ENCODE measurements at places on chromosomes 5 and 9.
A peak's percentile ranks its signal among the peaks of the same experiment; 100 is the strongest.

- DNase-seq: no peak
These were observed 9.6 kb downstream of the KIF2A start for GRCh38 chr5:62315376-62316175.

GRCh38 chr5:108084105-108084504 is 297.8 kb downstream of the FBXL17 start:
- DNase-seq: no peak

GRCh38 chr5:104187656-104188055 is 625.1 kb upstream of the NUDT12 start:
- DNase-seq: no peak

DNA sequence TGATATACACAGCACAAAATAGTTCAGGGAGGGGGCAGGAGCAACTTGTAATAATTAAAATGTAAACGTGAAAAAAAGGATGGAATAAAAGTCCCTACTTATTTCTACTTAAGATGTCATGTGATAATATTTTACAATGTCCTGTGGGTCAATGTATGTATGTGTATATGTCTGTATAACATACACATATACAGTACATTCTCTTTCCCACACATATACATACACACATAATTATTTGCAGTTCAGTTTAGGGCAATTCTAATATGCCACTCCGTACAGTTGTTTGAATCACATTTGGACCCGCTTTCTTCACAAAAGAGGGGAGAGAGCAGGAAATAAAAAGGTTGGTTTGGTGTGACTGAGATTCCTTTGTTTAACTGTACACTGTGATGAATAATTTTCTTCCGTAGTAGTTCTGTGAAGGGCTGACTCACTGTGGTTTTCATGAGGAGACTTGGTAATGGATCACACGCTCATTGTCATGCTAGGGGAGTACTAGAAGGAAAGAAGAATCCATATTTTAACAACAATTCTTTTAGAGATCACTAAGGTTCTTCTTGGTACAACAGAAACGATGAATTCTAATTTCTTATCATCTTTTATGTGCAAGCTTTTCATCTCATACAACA is 26.2 kb upstream of the ACOT12 start:
- peak; percentile 79 for DNase-seq

DNA sequence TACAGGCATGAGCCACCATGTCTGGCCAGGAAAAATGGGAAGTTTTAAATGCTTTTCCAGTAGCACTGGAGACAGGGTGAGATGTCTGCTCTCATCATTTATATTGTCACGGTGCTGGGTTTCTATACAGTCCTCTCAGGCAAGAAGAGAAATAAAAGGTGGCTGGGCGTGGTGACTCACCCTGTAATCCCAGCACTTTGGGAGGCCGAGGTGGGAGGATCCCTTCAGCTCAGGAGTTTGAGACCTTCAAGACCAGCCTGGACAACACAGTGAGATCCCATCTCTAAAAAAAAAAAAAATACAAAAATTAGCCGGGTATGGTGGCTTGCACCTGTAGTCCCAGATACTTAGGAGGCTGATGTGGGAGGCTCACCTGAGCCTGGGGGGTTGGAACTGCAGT is 4.8 kb upstream of the GRIN1 start:
- no peak for DNase-seq

DNA sequence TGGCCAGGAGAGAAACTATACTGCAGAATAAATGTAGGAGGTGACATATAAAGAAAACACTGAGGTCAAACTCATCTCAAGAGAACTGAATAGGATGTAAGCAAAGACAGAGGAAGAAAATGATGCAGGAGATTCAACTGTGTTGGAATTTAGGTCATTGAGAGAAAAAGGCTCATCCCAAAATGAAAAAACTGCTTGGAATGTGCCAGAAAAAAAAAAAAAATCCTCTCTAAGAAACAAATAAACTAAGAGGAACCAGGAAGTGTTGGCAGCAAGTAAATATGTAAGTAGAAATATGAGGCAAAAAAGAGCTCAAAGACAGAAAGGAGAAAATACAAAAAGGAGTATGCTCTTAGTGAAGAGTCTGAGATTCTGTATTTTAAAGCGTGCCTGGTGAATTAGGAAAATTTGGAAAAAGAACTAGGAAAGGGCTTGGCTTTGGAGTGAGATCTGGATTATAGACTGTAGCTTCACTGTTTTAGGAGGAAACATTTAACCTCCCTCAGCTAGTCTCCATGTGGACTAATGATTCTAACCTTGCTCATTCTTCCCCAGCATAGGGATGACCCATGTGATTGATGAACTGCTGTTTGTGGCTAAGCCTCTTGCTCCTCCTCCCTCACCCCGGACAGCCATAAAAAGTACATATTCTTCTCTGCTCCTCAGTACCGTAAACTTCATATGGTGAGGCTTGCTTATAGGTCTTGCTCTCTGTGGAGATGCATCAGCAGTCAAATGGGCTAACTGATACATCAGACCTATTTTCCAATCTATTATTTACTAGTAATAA is 185.6 kb upstream of the POU5F2 start:
- DNase-seq: no peak

DNA sequence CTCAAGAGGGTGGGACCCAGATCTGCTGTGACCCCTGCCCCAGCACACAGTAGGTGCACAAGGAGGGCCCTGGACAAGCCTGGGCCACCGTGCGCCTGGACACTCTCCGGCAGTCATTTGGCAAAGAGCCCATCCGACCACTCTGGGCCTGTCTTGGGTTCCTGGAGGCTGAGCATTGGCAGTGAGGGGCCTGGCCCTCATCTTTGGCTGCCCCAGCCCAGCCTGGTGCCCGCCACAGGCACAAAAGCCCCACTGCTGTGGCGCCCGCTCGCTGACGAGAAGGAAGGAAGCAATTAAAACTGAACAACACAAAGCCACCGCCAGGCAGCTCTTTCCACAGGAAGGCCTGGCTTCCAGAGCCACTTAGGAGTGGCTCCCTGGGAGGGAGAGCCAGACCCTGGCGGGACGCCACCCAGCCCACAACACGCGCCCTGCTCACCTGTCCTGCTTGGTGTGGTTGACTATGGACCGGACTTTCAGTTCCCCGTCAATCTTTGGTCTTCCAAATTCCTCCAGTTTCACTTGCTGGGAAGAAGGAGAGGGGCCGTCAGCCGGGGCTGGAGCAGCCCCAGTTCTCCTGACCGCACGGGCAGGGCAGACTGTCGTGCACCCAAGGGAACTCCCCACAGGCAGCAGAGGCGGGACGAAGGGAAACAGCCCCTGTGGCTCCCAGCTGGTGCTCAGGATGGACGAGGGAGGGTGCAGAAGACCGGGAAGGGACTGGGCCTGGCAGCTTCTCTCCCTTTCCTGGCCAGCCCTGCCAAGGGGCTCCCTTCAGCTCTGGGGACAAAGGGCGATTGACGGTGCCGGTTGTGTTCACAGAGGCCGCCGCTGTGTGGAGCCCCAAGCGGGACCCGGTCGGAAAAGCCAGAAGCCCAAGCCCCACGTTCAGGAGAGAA is 50.9 kb upstream of the SARDH start:
- peak; percentile 69 for DNase-seq

- DNase-seq: no peak
These were observed 132.5 kb downstream of the CDH18 start for GRCh38 chr5:19855453-19855852.

- DNase-seq: no peak
These were observed 27.9 kb upstream of the HNRNPA0 start for GRCh38 chr5:137782055-137782454.

GRCh38 chr9:68797116-68797515 is 92.1 kb downstream of the PIP5K1B start:
- no peak for DNase-seq

- DNase-seq: no peak
These were observed 88.9 kb downstream of the AMBP start for GRCh38 chr9:113989017-113989713.

DNA sequence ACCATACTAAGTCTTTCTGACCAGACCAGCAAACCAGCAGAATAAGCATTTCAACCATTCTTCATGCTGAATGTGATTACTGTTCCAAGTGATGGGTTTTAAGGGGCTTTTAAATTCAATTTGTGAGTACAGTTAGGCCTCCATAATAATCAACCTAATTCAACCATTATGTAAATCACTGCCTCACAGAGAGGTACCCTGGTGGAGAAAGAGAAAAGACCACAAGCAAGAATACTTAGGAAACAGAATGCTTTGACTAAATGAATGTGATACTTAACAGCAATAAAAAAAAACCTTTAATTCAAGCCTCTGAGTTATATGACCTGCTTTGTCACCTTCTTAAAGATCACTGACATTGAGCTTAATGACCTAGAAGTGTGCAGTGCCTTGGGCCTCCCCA is 162.1 kb downstream of the EPB41L4A start:
- DNase-seq: no peak

- no peak for DNase-seq
These were observed 1.7 kb upstream of the PTPDC1 start for GRCh38 chr9:94082553-94082952.

GRCh38 chr9:136599811-136600660 is 54.2 kb upstream of the NOTCH1 start:
- no peak for DNase-seq

DNA sequence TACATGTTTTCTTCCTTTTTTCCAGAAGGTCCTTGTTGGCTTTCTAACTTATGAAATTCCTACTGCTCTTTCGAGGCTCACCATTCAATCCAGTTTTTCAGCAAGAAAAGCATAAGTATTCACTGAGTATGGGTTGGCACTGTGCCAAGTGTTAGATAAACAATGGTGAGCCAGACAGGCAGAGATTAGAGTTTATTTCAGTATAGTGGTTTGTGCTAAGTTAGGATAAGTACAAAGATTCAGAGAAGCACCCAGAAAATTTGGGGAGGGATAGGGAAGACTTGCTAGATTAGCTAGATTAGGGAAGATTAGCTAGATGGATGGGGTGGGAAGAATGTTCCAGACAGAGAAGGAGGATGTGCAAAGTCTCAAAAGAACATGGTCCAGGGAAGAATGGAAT is 122.9 kb downstream of the OXCT1 start:
- DNase-seq: no peak

DNA sequence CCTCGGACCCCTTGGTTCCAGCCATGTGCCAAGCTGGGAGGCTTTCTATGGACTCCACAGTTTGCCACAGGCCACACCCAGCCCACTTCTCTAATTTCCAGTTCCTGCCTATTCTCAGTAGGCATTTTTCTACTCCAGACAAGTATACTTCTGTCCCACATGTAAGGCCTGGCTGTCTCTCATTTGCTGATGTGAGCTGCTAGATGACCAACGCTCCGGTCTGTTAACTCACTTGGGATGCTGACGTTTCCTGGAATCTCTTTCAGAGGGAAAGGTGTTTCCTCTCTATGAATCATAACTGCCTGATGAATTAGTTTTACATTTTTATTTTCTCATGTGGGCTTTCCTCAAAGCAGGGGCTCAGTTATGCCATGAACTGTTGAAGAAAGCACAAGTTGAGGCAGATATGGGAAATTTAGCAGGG is 36.3 kb downstream of the ERGIC1 start:
- DNase-seq: peak; percentile 68

- no peak for DNase-seq
These were observed 119.6 kb downstream of the PRDM9 start for GRCh38 chr5:23626961-23627360.

DNA sequence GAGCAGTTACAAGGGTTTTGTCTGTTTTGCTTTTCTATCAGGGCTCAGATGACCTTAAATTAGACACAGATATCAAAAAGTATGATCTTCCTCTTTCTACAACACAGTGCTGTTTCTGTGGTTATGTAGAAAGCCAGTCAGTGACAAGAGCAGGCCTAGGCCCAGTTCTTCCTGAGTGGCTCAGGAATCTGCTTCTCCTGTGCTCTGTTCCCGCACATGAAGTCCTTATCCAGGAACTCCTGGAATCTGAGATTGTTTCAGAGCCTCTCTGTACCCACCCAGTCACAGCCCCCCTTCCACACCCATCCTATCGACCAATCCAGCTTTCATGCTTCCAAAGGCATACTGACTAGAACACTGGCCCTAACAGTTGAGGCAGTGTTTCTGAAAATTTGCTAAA is 40.4 kb upstream of the SMU1 start:
- DNase-seq: no peak

- no peak for DNase-seq
These were observed 96.0 kb upstream of the PAM start for GRCh38 chr5:102659151-102659550.

DNA sequence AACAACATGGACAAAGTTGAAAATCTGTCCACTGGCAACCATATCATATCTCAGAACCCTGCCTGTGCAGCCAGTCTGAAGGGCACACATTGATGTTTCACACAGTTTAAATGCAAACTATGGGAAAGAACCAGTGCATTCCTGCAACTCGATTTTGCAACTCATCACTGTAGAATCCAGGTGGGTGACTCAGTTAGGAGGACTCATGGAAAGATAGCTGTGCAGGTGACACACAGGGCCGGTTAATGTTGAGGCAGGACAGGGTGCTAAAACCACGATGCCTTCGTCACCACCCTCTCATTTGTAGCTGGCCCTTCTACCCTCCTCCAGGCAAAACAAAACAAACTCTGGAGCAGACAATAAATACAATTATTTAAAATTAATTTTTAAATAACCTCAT is 62.8 kb downstream of the TLE1 start:
- DNase-seq: no peak
